ENCODE measurements at places on chromosomes 6 and 20. TPM values are rescaled to one million over a fixed set of nuclear protein-coding genes. Genes with fewer than 3 reads are reported as not detected.

DNA sequence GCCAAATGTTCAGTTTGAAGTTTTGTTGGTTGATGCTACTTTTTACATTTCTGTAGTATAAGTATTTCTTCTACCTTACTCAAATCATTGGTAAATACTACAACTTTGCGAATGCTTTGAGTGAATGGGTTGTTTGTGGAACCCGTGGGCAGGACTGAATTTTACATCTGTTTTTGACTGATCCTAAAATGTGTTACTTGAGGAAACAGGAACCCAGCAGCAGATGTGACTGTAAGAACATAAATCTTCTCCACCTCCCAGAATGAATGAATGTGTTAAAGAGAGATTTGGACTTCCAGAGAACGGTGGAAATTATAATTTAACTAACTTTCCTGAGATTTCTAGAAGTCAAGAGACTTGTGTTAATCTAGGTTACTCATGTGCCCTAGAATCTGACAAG is 728.5 kb upstream of the MARCKS start:
- H3K27ac ChIP-seq, result no peak overlapping the region
- H3K4me3 ChIP-seq, result no peak overlapping the region
- H3K27me3 ChIP-seq, result no peaks in the 10 kb centered on the region
- H3K36me3 ChIP-seq, result no peaks in the 10 kb centered on the region

RBBP8NL gene
- total RNA-seq, result not detected

INSM1 gene
- total RNA-seq, result not detected

TSPO2 gene
- not detected for total RNA-seq

TSBP1 gene
- not detected for total RNA-seq

RAD21L1 gene
- not detected for total RNA-seq

GHRH gene
- not detected for total RNA-seq
